ENCODE measurements at places on chromosomes 7 and 10. TPM values are rescaled to one million over a fixed set of nuclear protein-coding genes. Genes with fewer than 3 reads are reported as not detected.

- no peak for DNase-seq
Observed at GRCh38 chr10:132884041-132884440, 58.3 kb downstream of the CFAP46 start.

The A1CF gene
- not detected for total RNA-seq

- DNase-seq: no peak
Observed at GRCh38 chr10:35852721-35853120, 210.6 kb upstream of the FZD8 start.

DNA sequence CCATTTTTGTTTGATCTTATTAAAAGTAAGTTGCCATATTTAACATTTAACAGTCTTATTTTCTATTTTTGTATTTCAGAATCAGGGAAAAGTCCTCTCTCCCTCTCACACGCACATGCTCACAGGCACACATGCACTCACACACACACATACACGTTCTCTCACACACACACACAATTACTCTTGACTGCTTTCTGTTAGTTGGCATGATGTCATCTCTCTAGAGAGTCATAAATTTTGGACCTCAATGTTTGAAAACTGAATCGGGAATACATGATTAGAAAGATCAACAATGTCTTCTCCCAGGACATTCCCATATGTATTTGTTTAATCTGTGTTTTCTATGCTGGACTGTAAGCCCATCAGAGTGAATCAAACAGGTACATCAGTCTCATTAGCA, 165.7 kb upstream of the AHR start:
- no peak for DNase-seq

The SPACDR gene
- not detected for total RNA-seq

The STMP1 gene
- 10.6 TPM for total RNA-seq

The AGK gene
- total RNA-seq: 18.6 TPM

The AKR1C8 gene
- not detected for total RNA-seq

The CACNB2 gene
- 84.7 TPM for total RNA-seq

DNA sequence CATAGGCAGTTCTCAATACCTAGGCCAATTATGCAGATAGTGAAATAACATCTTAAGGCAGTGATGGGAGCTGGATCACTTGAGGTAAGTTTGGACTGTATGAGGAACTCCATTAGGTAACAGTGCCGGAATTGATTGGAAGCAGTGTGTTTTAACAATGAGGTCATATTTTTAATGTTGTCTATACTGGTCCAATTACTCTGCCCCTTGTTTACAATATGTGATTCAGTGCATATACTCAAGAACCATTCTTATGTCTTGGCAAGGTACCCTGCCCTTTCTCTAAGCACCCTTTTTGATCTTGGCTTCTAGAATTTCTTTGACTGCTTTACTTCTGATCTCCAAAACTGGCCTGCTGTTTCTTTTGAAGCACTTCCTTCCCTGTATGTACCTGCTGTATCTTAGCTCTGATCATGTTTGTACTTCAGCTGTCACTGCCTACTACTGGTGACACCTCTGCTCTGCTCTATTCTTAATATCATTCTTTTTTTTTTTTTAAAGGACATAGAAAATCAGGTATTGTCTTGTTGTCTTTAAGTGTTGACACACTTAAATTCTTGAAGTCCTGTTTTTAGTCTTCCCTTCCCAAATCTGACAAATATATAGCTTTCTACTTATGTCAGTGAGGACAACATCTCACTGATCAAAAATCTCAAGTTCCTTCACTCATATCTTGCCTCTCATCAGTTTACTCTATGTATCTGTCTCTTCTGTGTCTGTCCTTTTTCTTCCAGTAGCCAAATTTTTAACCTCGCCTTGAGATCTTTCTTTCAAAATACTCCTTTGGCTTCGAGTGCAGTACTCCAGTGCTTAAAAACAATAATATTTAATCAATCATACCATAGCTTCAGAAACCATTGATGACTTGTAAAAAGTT, 46.4 kb upstream of the RPA3 start:
- no peak for DNase-seq

DNA sequence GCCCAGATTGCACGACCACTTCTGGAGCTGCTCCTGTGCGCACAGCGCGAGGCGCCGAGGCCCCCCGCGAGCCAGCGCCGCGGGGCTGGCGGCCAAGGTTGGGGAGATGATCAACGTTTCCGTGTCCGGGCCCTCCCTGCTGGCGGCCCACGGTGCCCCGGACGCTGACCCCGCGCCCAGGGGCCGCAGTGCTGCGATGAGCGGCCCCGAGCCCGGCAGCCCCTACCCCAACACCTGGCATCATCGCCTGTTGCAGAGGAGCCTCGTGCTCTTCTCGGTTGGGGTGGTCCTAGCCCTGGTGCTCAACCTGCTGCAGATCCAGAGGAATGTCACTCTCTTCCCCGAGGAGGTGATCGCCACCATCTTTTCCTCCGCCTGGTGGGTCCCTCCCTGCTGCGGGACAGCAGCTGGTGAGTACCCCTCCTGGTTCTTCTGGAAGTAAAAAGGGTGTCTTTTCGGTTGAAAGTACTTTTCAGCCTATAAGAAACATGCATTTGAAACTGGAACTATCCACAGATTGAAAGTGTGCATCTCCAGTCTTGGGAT, 683 bp downstream of the INSIG1 start:
- no peak for DNase-seq

DNA sequence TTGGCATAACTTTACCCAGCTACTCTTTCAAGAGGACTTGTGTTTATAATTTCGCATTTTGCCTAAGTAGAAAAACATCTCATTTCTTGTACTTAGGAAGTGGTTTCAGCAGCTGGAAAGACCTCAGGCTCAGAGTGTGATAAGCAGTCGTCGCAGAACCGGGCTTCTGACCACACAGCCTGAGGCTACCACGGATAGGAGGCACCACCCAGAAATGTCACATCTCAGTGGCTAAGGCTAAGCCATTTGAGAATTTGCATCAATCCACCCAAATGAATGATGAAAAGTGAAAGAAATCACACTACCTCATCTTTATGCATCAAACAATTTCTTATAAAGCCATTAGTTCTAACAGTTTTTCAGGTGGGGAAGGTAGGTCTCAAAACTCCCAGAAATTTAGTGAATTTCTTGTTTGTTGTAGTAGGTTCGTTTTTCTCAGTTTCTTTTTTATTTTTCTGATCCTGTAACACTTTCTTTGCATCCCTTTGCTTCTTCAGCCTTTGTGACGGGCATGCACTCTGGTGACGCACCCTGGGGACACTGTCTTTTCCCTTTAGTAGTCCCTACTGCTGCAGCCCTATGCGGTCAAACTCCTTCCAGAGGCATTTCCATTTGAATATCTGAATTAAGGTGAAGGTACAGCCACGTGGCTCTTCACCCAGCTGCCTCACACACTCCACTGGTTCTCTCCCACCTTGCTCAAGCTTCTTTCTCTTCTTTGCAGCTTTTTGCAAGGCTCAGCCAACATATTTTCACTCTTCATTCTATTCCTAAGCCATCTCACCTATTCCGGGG, 68.5 kb downstream of the MAP3K8 start:
- DNase-seq: no peak

GRCh38 chr7:39356172-39356925, 209.9 kb upstream of the YAE1 start:
- no peak for DNase-seq

The ANKRD30A gene
- not detected for total RNA-seq

DNA sequence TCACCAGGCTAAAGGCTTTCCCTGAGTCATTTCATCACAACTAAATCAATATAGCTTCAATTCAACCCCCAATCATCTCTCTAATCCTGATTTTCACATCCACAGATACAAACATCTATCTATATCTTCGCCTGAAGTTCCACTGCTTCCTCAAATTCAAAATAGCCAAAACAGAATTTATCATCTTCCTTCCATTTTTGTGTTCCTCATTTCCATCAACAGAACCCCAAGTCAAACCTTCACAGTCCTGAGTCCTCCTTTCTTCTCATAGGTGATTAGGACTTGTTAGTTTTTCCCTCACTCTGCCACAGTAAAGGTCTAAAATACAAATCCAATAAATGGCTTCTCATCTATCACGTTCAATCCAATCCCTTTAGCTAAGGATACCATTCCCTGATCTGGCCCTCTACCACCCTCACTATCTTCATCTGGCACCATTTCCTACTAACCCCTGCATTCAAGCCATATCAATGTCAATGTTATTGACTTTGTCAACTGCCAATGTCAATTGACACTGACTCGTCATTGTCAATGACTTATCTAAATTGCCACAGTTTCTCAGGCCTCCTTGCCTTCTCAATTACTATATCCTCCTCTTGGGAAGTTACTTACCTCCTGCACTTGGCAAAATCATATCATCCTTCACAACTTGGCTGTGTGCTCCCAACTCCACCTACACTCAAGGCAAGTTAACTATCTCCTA, 2.6 kb downstream of the HYCC1 start:
- DNase-seq: no peak

The FAM237B gene
- not detected for total RNA-seq

DNA sequence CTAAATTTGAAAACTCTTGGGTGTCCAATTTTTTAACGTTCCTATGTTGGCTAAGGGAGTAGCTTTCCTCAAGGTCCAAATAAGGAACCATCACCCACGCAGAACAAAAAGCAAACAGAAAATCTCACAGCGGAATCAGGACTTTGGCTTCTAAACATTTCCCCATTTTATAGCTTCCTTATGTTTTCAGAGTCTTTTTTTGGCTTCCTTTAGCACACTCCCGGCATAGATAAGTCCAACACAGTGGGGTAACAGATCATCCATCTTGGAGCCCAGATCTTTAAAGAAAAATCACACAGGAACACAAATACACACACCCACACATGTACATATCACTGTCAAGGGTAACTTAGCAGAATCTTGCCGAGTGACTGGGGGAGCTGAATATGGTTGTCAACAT, 4.2 kb upstream of the TCF7L2 start:
- no peak for DNase-seq

- peak; percentile 92 for DNase-seq
Observed at GRCh38 chr7:1460821-1461645, 1.8 kb upstream of the MICALL2 start.

GRCh38 chr10:114654822-114655575, 3.1 kb downstream of the ABLIM1 start:
- no peak for DNase-seq

The CALML5 gene
- not detected for total RNA-seq

DNA sequence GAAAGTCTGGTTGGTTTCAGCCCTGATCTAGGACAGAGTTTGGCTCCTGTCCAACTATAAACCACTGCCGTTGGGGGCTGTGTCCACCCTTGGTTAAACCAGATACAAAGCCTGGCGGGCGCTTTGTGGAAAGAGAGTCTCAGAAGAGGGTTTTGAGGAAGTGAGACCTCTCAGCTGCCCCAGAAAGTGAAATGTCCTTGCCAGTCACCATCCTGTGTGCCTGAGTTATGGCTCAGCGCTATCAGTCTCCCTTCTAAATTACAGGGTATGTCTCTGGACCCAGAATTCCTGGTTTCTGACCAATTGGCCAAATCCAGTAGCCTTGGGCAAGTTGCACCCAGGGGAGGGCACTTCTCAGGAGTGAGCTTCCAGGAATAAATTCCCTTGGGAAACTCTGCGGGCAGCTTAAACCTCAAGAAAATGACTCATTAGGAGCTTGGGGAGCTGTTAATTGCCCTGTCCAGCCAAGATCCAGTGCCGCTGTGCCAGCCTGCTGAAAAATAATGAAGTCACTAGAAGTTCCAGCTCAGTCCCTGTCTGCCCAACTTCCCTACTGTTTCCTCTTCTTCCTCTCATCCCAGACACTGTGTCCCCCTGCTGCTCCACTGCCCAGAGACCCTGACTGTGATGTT, 66.7 kb upstream of the PDZD8 start:
- DNase-seq: no peak

The CYP2C8 gene
- total RNA-seq: not detected

DNA sequence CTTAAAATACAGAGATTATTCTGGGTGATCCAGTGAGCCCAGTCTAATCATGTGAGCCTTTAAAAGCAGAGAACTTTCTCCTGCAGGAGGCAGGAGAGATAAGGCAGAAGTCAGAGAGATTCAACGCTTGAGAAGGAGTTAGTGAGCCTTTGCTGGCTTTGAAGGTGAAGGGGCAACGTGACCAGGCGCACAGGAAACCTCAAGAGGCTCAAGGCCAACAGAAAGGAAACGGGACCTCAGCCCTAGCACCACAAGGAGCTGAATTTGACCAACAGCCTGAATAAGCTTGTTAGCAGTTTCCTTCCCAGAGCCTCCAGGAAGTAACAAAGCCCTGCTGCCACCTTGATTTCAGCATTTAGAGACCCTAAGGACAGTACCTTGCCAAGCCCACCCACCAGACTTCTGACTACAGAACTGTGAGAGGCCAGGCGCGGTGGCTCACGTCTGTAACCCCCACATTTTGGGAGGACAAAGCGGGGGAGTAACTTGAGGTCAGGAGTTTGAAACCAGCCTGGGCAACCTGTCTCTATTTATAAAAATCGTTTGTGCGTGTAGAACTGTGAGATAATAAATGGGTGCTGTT, 87.3 kb upstream of the KAT6B start:
- peak; percentile 85 for DNase-seq

DNA sequence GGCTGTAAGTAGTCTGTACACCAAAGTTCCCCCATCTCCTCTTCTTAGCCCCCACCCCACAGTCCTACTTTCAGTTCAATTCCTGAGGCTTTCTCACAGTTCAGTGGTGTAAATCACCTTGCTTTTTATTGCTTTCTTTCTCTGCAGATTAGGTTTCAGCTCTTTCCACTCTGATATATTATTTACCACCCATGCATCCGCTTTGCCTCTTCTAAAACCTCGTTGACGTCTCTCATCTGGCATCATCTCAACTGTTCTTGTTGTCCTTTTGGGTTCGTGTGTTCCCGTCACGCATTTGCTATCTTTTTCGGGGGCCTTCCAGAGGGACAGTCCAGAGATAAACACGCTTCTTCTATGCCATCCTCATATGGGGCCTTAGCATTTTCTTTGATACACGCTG, 597.9 kb upstream of the DPP6 start:
- no peak for DNase-seq

The KEL gene
- 0.23 TPM for total RNA-seq

- DNase-seq: no peak
Observed at GRCh38 chr10:28797904-28798371, 120.6 kb downstream of the BAMBI start.

The FZD1 gene
- total RNA-seq: 13.1 TPM

DNA sequence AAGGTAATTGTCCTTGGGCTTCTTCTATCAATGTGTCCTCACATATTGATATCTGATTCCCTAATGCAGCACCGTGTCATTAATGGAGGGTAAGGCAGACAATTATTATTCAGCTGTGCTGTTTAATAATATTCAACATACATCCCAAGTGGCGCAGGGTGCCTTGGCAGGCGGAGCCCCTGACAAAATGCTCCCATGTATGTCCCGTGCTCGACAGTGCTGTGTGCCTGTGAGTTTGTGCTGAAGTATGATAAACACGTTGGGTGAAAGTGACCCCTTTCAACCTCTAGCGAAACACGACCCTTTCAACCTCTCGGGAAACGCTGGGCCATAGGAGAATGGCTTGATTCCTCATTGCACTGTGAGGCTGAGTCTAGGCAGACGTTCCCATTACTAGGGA, 31.3 kb downstream of the PFKP start:
- no peak for DNase-seq

DNA sequence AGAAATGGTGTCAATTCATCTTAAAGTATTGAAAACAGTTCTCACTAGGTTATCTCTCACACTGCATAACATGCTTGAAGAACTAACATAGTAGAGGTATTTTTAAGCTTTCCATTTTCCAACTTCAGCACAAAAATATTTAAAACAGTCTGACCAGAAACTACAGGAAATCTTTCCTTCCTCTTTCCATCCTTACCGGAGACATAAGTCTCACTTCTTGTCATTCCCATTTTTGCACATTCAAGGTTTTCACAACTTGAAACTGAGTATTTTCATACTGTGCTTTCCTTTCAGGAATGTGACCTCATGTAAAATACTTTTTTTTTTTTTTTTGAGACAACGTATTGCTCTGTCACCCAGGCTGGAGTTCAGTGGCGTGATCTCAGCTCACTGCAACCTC, 45.2 kb downstream of the ARHGAP12 start:
- DNase-seq: no peak

GRCh38 chr10:949446-949845, 17.9 kb upstream of the LARP4B start:
- no peak for DNase-seq

The ENO4 gene
- 0.29 TPM for total RNA-seq
